SK-N-SH (cell line): ENCODE measurements at places on chromosomes 5 and 9.

- DNase-seq = no peak
These were observed 521.6 kb upstream of the ST8SIA4 start for GRCh38 chr5:101424530-101425175.

DNA sequence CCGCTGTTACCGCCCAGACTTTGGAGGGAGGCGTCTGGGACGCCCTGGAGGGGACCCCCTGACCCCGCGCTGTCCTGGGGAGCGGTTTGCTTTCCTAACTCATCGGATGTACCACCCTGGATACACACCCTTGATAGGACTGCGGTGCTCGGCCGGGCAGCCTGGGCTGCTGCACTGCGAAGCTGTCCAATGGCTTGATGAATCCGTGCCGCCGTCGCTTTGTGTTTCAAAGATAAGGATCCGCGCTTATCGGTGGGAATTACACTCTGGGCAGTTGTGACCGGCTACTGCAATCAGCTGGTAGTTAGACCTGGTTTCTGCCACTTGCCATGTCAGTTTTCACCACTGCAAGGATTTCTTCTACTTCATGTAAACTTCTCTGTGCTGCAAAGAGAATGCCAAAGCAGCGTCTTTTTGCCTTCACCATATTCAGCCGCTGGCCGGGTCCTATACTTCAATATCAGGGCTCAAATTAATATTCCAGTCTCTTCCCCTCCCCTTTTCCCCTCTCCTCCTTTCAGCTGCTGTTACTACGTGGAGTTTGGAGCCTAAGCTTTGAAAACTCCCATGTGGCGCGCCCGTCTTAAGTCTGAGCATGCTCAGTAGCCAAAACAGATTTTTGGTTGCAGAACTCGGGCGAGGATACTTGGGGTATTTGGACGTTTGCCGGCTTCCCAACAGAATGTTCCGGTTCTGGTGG lies 727 bp downstream of the SMAD5 start:
- DNase-seq = peak; percentile 31

DNA sequence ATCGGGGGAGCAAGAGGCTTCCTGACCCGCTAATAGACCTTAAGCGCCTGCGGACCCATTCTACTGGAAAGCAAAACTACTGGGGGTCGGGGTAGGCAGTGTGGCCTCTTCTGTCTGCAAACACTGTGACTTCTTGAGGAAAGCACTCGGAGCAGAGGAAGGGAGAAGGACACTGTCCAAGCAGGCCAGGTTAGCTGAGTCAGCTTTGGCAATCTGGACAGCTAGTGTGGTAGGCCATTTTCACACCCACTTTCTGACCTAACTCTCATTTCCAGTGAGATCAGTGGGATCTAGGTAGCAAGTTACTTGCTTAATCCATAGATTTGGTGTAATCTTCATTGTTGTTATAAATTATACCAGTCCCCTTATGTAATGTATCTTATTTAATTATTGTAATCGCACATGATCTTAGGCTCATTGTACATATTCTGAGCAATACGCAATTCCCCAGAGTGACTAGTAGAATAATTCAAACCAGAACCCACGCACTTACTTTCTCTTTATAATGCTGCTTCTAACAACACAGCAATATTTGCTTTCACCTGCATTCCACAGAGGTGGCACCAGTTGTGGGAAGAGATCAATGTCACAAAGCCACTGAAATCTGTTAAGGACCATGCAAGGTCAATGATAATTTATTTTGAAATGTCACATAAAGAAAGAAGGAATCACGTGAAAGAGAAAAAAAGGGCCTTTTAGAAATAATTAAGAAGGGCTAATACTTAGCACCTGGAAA lies 82.9 kb downstream of the NREP start:
- no peak for DNase-seq

DNA sequence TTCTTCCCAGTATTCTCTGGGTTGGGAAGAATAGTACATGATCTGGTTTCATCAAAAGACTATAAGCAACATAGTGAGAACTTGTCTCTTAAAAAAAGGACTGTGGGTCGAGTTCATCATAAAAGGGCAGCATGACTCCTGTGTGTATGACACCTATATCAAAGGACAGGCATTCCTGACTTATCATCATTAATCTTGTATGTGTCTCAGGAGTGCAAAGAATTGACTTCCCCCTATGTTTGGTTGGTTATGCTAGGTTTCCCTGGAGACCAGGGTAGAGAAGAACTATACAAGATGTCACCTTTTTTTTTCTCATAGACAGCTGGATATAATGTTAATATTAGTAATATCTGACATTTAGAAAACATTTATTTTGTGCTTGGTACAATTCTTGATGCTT lies 173.1 kb upstream of the ANKRD55 start:
- DNase-seq = no peak

DNA sequence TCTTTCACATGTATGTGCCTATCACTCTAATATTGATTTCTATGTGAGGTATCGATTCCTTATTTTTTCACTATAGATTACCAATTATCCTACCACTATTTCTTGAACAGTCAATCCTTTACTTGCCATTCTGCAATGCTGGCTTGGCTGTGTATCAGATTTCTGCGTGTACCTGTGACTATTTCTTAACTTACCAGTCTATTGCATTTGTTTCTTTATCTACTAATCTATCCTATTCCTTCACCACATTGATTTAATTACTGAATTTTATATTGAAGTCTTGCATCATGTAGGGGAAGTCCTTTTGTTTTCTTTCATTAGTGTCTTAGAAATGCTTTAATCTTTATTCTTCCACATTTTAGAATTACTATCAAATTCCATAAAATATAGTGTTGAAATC lies 684.8 kb downstream of the LRRC70 start:
- no peak for DNase-seq

GRCh38 chr9:132717326-132717945 lies 47.2 kb downstream of the GTF3C4 start:
- no peak for DNase-seq

DNA sequence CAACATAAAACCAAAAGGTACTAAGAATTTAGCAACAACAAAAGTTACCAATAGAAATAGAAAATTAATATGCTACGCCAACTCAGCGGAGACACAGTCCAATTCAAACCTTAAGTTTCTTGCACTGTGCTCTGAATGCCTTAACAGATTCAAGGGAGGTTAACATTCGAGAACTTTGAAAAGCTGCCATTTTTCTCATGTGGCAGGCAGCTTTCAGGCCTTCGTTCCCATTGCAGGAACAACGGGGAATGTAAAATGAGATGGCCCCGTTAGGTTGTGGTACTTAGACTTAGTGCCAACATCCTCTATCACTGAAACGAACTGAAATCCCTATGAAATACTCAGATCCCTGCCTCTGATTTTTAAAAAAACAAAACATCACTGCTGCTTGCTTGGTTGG lies 22.4 kb downstream of the FNBP1 start:
- no peak for DNase-seq

GRCh38 chr5:77232574-77233358 lies 22.3 kb downstream of the PDE8B start:
- no peak for DNase-seq

DNA sequence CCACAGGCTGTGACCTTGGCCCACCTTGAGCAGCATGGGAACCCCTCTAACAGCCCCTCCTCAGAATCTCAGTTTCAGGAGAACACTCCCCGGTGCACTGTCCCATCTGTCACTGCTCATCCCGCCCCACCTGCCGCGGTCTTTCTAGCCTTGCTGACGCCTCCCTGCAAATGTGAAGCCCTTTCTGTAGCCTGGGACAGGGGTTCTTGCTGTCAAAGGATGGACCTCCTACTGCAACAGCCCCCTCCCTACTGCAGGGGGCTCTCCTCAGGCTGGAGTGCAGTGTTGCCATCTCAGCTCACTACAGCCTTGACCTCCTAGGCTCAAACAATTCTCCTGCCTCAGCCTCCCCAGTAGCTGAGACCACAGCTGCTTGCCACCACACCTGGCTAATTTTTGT lies 20.0 kb downstream of the OR2V1 start:
- no peak for DNase-seq

DNA sequence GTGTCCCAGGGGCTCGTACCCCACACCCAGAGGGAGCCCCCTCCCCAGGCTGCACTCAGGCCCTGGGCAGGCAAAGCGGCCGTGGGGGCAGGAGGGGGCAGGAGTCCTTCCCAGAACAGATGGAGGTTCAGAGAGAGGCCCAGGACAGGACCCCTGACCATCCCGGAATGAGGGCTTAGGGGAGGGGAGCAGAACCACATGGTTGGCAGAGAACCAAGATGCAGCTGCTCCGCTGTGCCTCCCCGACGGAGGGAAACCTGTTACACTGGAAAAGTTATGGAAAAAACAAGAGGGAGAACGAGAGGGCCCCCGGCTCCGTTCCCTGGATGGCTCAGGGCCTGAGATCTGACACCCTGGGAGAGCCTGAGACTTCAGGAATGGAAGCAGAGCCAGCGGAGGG lies 22.7 kb downstream of the SLC12A7 start:
- peak; percentile 55 for DNase-seq

DNA sequence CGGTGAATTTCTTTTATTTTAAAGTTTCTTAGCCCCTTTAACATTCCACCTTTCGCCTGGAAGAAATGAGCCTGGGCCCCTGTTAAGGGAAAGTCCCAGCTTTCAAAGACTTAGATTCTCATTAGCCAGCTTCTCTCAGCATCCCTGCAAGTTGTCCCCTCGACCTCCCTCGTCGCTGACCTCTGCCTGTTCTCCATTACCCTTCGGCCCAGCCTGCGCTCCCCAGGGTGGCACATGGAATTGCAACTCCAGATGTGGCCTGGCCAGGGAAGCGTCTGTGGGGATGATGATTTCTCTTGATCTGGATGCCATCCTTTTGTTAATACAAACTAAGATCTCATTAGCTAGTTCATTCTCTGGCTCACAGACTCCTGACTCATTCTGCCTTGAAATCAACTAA lies 43.4 kb upstream of the FANCC start:
- peak; percentile 79 for DNase-seq

- peak; percentile 27 for DNase-seq
These were observed 51.2 kb upstream of the ZNF366 start for GRCh38 chr5:72558383-72558782.

DNA sequence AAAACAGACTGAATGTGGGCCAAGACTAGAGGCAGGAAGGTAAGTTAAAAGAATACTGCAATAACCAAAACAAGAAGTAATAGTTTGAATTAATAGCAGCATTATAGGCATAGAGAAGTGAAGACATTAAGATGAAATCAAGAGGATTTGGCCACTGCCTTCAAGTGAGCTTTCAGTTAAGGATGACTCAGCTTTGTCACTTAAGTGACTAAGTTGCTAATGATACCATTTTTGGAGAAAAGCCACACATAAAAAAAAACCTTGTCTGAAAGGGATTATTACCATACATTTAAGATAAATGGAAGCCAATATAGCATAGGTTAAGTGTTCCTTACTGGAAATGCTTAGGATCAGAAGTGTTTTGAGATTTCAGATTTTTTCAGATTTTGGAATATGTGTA lies 57.0 kb downstream of the ECPAS start:
- DNase-seq = no peak

- DNase-seq = no peak
These were observed 21.0 kb upstream of the NPR3 start for GRCh38 chr5:32690153-32690552.

DNA sequence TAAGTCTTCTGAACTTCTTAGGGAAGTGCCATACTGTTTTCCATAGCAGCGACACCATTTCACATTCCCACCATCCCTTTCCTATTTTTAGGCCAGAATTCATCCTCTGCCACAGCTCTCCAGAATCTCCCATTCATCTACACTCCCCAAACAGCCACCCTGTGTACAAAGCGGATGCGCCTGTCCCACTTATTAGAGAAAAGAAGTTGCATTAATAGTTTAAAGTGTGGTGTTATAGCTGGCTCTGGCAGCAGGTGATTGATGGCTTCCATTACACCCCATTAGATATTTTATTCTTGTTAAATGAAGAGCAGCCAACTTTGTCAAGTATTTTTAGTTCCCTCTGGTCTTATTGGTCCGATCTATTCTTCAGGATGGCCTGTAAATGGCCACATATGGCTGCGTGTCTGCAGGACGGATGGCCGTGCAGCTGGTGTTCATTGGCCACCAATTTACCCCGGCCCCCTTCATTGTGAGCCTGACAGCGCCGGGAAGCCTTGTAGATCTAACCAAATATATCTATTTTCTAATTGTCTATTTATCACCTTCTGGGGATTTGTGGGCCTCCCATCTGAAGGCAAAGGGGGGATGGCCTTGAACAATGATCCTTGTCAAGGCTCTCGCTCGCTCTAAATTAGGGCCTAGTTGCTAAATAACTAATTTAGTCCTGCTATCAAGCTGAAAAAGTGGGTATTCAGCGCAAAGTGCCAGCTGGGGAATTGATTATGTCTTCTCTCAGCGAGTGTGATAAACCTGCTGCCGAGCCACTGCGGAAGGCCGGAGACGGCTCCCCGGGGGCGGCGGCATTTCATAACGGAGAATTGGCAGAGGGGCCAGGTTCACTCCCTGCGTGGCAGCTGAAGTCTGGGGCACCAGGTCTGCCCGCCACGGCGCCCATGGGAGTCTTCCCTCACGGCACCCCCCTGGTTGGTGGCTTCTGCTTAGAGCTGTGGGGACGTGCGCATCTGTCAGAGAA lies 141.1 kb downstream of the MELK start:
- no peak for DNase-seq

DNA sequence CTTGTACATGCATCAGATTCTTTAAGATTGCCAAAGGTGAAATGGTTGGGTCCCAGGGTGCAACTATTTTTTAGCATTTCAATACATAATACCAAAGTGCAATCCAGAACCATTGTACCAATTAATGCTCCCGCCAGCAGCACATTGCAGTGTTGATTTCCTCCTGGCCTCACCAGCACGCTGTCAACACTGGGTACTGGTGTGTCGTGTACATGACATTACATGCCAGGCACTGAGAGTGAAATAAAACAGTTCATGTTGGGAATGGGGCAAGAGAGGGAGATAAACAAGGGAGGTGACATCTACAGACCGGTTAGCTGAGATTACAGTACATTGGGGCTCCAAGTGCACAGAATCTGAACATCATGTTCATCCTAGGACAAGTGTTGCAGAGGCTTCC lies 37.8 kb downstream of the HMGCS1 start:
- DNase-seq = no peak

DNA sequence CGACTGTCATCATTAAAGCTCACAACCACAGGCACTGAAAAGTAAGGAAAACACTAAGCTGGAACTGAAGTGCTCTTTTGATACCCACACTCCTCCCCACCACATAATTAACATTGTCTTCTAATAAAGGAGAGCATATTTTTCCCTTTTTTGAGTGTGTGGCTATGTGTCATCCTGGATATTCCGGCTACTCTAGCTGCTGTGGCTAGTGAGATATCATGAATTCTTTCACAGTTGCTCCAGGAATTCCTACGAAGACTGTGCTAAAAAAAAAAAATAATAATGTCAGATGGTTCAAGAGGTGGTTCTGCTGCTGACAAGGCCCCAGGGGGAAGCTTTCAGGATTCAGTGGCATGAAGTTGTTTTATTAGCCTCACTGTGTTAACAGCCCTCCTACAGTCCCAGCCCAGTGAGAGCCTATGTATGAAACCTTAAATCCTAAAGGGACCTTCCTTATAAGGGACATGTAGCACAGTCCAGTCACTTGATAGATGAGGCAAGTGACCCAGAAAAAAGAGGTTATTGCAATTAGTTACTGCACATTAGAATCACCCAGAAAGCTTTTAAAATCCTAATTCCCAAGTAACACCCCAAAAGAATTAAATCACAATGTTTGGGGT lies 46.6 kb downstream of the TMEM252 start:
- DNase-seq = no peak
